Activated naive CD8-positive, alpha-beta T cell treated with anti-CD3 and anti-CD28 coated beads for 36 hours (primary cell): ENCODE measurements at places on chromosomes 7 and 10. TPM values are rescaled to one million over a fixed set of nuclear protein-coding genes. Genes with fewer than 3 reads are reported as not detected.
A peak's percentile ranks its signal among the peaks of the same experiment; 100 is the strongest.

DNA sequence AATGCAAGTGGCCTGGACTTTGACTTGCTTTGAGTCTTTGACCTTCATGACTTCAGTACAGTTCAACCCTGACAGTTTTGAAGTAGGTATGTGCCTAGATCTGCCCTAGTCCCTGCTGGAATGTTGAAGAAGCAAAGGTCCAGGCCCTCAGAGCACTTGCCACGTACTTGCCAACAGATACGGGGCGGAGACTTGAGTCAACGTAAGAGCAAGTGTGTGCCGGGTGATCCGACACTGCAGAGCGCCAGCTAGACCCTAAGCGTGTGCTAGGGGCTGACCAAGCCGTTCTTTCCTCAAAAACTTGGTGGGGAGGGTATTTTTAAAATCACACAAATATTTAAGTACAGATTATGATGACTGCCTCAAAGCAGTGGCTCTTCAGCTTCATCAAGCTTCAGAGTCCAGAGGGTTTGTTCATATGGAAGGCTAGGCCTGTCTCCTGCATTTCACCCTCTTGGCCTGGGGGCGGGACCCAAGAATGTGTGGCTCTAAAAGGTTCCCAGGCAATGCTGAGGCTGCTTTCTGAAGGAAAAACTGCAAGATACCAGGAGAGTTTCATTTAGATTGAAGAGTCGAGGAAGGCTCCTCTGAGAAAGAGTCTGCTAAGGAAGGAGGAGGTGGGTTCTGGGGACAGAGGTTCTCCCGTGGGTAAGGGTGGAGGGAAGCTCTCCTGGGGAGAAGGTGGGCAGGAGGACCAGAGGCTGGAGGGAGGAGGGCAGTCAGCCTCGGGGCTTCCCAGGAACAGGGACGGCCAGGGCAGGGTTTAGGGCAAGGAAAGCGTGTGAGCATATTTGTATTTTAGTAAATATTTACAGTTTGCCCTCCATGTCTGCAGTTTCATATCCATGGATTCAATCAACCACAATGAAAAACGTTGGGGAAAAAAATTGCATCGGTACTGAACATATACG lies 160.3 kb downstream of the EGFR start:
- DNase-seq: no peak
- H3K27me3 ChIP-seq: peaks cover 4% of the 10 kb centered on the region
- H3K27ac ChIP-seq: no peak overlapping the region
- H3K4me3 ChIP-seq: no peak overlapping the region
- no peaks in the 10 kb centered on the region for H3K4me1 ChIP-seq

GRCh38 chr7:8714791-8715190 lies 281.4 kb downstream of the NXPH1 start:
- no peak overlapping the region for H3K27ac ChIP-seq
- H3K4me1 ChIP-seq: no peaks in the 10 kb centered on the region
- H3K4me3 ChIP-seq: no peak overlapping the region

ELOVL3 gene
- total RNA-seq: not detected

TLX1 gene
- total RNA-seq: not detected

DNA sequence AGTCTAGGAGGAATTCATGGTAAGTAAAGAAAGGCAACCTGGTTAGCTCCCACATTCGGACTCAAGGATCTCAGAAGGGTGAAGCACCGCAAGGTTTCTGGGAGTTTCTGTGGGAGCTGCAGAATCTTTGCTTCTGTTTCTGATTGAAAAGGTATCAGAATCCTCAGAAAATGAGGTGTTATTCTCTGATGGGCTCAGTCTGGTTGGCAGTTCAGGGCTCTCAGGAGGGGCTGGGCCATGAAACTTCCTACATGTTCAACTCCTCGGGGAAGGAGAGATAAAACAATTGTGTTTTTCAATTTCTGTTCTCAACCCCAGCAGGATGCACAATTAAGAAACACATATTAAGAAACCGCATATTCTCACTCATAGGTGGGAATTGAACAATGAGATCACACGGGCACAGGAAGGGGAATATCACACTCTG lies 9.1 kb downstream of the OR2A7 start:
- H3K36me3 ChIP-seq: no peaks in the 10 kb centered on the region
- no peak for DNase-seq
- H3K4me3 ChIP-seq: no peak overlapping the region
- no peaks in the 10 kb centered on the region for H3K4me1 ChIP-seq

- no peak overlapping the region for H3K4me3 ChIP-seq
- no peak overlapping the region for H3K27ac ChIP-seq
- H3K4me1 ChIP-seq: no peaks in the 10 kb centered on the region
- peaks cover 35% of the 10 kb centered on the region for H3K27me3 ChIP-seq
Measured at GRCh38 chr7:322111-322671, 32.2 kb downstream of the FOXL3 start.

MOSPD3 gene
- total RNA-seq: 9.7 TPM

ZNF467 gene
- 0.22 TPM for total RNA-seq

GRCh38 chr10:103007017-103007416 lies 88.9 kb downstream of the CNNM2 start:
- no peak overlapping the region for H3K27ac ChIP-seq
- DNase-seq: no peak
- H3K27me3 ChIP-seq: no peaks in the 10 kb centered on the region
- no peak overlapping the region for H3K4me3 ChIP-seq

DNA sequence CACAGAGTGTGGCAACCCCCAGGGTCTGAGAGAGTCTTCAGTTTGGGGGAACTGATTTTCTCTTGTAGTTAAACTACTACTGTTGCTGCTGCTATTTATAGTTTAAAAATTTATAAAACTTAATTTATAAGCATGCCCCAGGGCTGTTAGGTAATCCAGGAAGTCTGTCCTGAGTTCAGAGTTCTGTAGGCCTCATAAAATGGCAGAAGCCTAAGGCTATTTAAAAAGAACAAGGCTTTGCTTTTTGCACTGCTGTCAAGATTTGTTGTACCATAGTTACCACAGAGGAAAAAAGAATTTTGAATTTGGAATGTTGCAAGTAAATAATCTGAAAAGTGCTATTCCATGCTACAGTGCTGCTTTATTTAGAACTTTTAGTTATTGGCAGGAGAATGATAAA lies 66.1 kb downstream of the AGK start:
- no peak overlapping the region for H3K4me3 ChIP-seq
- H3K27me3 ChIP-seq: no peaks in the 10 kb centered on the region
- no peak overlapping the region for H3K27ac ChIP-seq
- H3K4me1 ChIP-seq: peaks cover 3% of the 10 kb centered on the region

DGKI gene
- total RNA-seq: 2.2 TPM

DNA sequence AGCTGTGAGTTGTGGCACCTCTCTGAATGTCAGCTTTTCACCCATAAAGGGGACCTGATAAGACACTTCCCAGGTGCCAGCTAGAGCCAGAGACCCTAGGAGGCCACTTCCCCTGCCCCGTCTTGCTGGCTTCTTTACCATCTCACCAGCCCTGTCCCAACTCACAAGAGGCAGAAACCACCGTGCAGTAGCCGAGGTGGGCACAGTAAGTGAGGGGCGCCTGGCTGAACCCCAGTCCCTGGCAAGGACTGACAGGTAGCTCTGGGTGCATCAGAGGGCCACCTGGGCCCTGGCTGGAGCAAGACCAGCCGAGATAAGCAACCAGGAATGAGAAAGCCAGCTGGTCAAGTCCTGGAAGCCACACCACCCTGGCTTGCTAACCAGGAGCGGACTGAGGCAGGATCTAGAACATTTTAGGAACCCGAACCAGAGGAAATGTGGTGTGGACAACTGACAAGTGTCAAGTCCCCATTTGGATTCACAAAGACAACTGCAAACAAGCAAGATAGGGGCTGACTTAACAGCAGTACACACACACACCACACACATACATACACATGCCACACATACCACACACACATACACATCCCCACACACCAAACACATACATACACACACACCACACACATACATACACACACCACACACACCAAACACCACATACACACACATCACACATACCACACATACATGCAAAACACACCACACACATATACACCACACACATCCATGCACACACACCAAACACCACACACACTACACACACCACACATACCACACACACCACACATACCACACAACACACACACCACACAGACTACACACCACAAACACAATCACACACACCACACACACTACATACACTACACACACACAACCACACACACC lies 20.8 kb downstream of the OGDHL start:
- no peak overlapping the region for H3K4me3 ChIP-seq
- no peaks in the 10 kb centered on the region for H3K27me3 ChIP-seq
- no peak for DNase-seq
- no peaks in the 10 kb centered on the region for H3K36me3 ChIP-seq

- no peak overlapping the region for H3K27ac ChIP-seq
- H3K27me3 ChIP-seq: no peaks in the 10 kb centered on the region
- peak; percentile 40 for DNase-seq
- peaks cover 10% of the 10 kb centered on the region for H3K36me3 ChIP-seq
- peaks cover 66% of the 10 kb centered on the region for H3K4me1 ChIP-seq
- H3K4me3 ChIP-seq: no peak overlapping the region
Measured at GRCh38 chr7:131370523-131370968, 42.9 kb downstream of the MKLN1 start.

DNA sequence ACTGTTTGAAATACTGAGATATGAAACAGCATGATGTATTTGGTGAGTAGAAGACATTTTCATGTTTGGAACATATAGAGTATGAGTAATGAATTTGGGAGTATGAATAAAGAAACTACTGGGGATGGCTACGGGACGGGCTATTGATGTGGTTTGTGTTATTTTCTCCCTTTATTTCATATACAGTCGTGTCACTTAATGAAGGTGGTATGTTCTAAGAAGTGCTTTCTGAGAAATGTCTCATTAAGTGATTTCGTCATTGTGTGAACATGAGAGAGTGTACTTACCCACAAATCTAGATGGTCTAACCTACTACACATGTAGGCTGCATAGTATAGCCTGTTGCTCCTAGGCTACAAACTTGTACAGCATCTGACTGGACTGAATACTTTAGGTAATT lies 106.3 kb downstream of the CCNY start:
- peaks cover 70% of the 10 kb centered on the region for H3K36me3 ChIP-seq
- H3K27me3 ChIP-seq: no peaks in the 10 kb centered on the region
- peak overlapping the region; percentile 2 for H3K4me3 ChIP-seq
- DNase-seq: no peak
- H3K27ac ChIP-seq: peak overlapping the region; percentile 88

CAV1 gene
- 1.4 TPM for total RNA-seq

GRCh38 chr10:80535671-80536360 lies 1.9 kb upstream of the SH2D4B start:
- peak; percentile 80 for DNase-seq
- H3K27me3 ChIP-seq: no peaks in the 10 kb centered on the region
- H3K4me1 ChIP-seq: peaks cover 33% of the 10 kb centered on the region
- H3K36me3 ChIP-seq: peaks cover 24% of the 10 kb centered on the region

GRCh38 chr10:72424561-72424960 lies 69.8 kb upstream of the DNAJB12 start:
- no peak overlapping the region for H3K4me3 ChIP-seq
- H3K27ac ChIP-seq: no peak overlapping the region
- H3K27me3 ChIP-seq: no peaks in the 10 kb centered on the region
- DNase-seq: no peak

GRCh38 chr7:37342688-37343471 lies 105.8 kb downstream of the ELMO1 start:
- no peaks in the 10 kb centered on the region for H3K27me3 ChIP-seq
- peak overlapping the region; percentile 98 for H3K4me3 ChIP-seq
- H3K27ac ChIP-seq: peak overlapping the region; percentile 100

TACC2 gene
- not detected for total RNA-seq

GRCh38 chr10:30155401-30155800 lies 96.0 kb upstream of the JCAD start:
- H3K4me1 ChIP-seq: no peaks in the 10 kb centered on the region
- H3K27ac ChIP-seq: no peak overlapping the region
- no peaks in the 10 kb centered on the region for H3K36me3 ChIP-seq
- H3K27me3 ChIP-seq: peaks cover 61% of the 10 kb centered on the region
- no peak for DNase-seq
